Tibial artery (tissue), 4 donors: ENCODE measurements at places on chromosomes 13 and 19.

GRCh38 chr19:14198384-14199376, 7.3 kb downstream of the ADGRL1 start:
- no peak overlapping the region for H3K27ac ChIP-seq
- H3K4me1 ChIP-seq = no peaks in the 10 kb centered on the region
- DNase-seq = no peak
- no peaks in the 10 kb centered on the region for H3K27me3 ChIP-seq
- no peak overlapping the region for H3K4me3 ChIP-seq
- H3K36me3 ChIP-seq = no peaks in the 10 kb centered on the region

DNA sequence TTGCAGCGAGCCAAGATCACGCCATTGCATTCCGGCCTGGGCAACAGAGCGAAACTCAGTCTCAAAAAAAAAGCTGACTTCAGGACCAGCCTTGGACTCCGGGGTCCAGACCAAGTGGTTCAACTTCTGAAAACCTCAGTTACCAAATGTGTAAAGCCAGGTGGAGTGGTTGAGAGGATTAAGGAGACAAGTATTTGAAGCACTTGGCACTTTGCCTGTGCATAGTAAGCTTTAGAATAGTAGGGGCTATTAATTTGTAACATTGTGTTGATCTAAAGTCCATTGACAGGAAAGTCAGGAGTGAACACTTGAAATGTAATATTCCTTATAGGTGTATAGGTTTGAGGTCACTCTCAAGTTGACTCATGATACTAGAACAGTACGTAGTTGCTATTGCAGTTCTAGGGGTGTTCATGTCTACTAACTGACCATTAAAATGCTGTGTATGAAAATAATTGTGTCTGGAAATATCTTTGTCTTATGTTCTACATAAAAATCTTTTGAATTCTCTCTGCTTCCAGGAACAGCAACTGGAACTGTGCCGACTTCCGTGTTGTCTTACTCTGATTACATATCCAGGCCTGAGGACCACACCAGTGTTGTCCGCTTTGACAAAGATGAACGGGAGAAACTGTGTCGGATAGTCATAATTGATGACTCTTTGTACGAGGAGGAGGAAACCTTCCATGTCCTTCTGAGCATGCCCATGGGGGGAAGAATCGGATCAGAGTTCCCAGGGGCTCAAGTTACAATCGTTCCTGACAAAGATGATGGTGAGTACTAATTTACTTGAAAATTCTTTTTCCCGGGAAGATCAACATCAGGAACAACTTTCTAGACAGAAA, 97.4 kb downstream of the FREM2 start:
- no peak overlapping the region for H3K4me3 ChIP-seq
- no peak for DNase-seq
- no peaks in the 10 kb centered on the region for H3K36me3 ChIP-seq

DNA sequence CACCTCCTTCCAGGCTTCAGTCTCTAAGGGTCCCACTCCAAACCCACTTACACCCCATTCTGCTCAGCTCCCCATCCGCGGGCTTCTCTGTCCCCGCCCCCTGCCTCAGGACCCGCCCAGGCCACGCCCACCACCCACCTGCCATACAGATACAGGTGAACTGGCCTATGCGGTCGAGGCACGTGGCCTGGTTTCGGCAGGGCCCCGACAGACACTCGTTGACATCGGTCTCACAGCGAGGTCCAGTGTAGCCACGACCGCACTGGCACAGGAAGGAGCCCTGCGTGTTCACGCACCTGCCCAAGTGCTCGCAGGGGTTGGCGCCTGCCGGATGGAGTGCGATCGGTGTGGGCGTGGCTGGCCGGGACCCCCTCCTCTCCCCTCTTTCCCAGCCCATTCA, 11.9 kb downstream of the NOTCH3 start:
- H3K4me3 ChIP-seq = no peak overlapping the region
- H3K4me1 ChIP-seq = no peaks in the 10 kb centered on the region
- peak overlapping the region; percentile 43 for H3K27ac ChIP-seq
- H3K36me3 ChIP-seq = peaks cover 85% of the 10 kb centered on the region
- no peaks in the 10 kb centered on the region for H3K27me3 ChIP-seq

DNA sequence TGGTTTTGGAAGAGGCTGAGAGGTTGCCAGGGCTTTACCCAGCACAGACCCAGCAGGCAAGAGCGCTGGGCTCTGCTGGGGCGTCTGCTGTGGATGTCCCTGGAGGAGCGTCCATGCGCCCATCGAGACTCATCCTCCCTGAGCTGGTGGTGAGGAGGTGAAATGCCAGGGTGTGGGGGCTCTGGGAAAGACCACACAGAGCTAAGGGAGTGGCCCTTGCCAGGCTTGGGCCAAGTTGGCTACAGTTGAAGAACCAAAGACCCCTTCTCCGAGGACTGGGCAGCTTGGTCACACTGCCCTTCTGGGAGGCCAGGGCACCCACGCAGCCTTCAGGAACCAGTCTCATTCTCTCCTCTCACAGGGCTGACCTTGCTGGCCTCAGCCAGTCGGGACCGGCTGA, 24.6 kb upstream of the OVOL3 start:
- H3K4me1 ChIP-seq = no peaks in the 10 kb centered on the region
- H3K4me3 ChIP-seq = no peak overlapping the region
- H3K36me3 ChIP-seq = no peaks in the 10 kb centered on the region
- no peak overlapping the region for H3K27ac ChIP-seq
- no peak for DNase-seq

DNA sequence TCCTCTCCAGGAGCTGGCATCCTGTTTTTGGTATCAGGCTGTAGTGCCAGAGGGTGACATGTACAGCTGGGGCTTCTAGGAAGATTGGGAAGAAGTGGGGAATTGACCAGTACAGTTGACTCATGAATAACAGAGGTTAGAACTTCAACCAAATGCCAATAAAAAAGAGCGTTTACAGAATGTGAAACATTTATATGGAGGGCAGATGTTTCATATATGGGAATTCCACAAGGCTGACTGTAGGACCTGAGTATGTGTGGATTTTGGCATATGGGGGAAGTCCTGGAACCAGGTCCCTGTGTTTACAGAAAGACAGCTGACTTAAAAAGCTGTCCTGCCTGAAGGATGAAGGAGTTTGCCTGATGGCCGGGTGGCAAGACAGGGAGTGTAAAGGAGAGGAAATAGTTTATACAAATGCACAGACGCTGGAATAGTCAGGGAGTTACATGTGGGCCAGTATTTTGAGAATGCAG, 5.2 kb downstream of the CHAMP1 start:
- peaks cover 37% of the 10 kb centered on the region for H3K36me3 ChIP-seq
- no peak overlapping the region for H3K27ac ChIP-seq
- no peaks in the 10 kb centered on the region for H3K27me3 ChIP-seq
- no peak overlapping the region for H3K4me3 ChIP-seq
- no peak for DNase-seq

DNA sequence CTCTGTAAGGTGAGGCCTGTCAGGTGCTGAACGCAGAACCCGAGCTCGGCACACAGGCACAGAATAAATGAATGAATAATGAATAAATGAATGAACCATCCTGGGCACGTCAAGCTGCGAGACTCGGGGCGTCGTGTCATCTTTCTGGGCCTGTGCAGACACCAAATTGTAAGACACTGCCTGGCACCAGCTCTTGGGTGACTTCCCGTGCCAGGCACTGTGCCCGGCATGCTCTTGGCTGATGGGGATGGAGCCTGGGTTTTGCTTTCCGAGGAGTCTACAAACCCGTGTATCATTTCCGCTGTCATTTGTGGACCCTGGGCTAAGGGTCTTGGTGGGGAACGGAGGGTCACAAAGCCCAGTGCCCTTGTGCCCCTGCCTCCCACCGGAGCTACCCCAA, 43.9 kb downstream of the CELF5 start:
- no peak overlapping the region for H3K4me3 ChIP-seq
- no peaks in the 10 kb centered on the region for H3K4me1 ChIP-seq
- no peak overlapping the region for H3K27ac ChIP-seq
- DNase-seq = no peak
